ENCODE measurements at places on chromosomes 6 and 20.

DNA sequence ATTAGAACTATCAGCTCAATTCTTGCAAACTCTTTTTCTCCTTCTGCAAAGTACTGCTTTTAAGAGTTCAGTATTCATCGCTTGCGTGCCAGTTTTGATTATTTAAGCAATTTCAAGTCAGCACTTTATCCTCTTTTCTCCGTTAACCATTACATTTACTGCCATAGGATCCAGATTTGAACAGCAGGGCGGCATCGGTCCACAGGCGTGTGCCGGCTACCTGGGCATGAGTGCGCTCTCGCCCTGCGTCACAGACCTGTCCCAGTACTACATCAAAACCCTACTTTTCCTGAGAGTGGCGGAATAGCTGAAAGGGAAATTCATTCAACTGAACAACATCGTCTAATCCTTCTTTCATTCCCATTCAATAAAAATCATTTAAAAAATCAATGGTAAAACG, 53.4 kb downstream of the MYLK4 start:
- DNase-seq: no peak

GRCh38 chr20:54260116-54260515, 52.2 kb downstream of the PFDN4 start:
- DNase-seq: no peak

- no peak for DNase-seq
Observed at GRCh38 chr6:155377061-155377460, 62.8 kb upstream of the TFB1M start.

- DNase-seq: no peak
Observed at GRCh38 chr6:138206862-138207261, 11.4 kb downstream of the PBOV1 start.

- no peak for DNase-seq
Observed at GRCh38 chr6:53975941-53976615, 135.2 kb upstream of the MLIP start.

DNA sequence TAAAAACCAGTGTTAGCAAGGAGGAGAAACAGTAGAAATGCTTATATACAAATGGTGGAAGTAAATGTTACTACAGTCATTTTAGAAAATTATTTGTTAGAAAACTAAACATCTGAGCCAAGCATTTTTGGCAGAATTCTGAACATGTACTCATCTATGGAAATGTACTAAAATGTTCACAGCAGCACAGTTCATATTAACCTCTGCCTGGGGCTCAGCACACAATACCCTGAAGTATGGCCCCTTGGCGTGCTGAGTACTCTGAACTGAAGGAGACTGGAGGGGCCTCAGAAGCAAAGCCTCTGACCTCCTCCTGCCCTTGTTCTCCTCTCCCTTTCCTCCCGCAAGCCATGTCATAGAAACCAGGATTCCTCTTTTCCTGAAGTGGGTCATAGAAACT, 66.2 kb upstream of the RALGAPA2 start:
- DNase-seq: no peak

- DNase-seq: no peak
Observed at GRCh38 chr6:111447051-111447450, 36.0 kb downstream of the REV3L start.

DNA sequence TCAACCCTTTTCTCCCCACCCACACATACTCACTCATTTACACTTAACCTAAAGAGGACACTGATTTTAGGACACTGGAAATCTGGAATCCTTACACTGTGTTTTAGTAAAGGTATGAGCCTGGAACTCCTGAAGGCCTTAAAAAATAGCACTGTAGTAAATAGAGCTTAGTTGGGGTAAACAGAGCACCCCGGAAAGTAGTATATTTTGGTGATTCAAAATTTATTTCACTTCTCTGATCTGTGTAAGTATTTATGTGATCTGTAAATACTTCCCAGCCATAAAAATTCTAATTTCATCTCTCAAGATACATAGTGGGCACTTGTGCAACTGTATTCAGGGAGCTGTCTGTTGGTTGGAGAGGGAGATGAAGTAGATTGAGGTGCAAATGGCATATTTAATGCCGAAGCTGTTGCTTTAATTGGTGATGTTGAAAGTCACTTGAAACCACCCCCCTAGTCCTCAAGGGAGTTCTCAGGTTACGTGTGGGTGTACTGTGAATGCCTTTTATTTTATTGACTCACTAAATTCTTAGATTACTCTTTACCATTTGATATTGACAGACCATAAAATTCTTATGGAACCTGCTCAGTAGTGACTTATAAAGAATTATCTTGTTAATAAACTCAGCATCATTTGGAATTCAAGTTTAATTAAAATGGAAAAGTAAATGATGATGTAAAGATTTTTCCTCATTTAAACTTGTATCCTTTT, 154.9 kb downstream of the SOX4 start:
- no peak for DNase-seq

DNA sequence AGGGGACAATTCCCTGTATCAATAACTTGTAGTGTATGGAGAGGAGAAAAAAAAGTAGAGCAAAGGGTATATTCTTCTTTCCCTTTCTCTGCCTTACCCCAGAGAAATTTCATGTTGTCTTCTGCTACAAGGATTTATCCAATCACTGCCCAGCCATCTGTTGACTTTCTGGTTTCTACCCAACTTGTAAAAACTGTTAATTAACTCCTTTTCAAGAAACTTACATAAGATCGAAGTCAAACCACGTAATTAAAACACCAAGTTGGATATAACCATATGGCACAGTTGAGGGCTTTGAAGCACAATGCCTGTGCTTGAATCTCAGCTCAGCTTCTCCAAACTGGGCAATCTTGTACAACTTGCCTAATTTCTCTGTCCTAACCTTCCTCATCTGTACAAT, 99.5 kb downstream of the MAN1A1 start:
- DNase-seq: no peak

- no peak for DNase-seq
Observed at GRCh38 chr6:166500246-166500645, 86.2 kb downstream of the RAMACL start.

- DNase-seq: no peak
Observed at GRCh38 chr6:42269974-42270510, 52.4 kb upstream of the MRPS10 start.

DNA sequence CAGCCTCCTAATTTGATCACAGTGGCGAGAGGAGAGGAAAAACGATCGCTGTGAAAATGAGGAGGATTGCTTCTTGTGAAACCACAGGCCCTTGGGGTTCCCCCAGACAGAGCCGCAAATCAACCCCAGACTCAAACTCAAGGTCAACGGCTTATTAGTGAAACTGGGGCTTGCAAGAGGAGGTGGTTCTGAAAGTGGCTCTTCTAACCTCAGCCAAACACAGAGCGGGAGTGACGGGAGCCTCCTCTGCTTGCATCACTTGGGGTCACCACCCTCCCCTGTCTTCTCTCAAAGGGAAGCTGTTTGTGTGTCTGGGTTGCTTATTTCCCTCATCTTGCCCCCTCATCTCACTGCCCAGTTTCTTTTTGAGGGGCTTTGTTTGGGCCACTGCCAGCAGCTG, 28.7 kb downstream of the SAYSD1 start:
- no peak for DNase-seq

DNA sequence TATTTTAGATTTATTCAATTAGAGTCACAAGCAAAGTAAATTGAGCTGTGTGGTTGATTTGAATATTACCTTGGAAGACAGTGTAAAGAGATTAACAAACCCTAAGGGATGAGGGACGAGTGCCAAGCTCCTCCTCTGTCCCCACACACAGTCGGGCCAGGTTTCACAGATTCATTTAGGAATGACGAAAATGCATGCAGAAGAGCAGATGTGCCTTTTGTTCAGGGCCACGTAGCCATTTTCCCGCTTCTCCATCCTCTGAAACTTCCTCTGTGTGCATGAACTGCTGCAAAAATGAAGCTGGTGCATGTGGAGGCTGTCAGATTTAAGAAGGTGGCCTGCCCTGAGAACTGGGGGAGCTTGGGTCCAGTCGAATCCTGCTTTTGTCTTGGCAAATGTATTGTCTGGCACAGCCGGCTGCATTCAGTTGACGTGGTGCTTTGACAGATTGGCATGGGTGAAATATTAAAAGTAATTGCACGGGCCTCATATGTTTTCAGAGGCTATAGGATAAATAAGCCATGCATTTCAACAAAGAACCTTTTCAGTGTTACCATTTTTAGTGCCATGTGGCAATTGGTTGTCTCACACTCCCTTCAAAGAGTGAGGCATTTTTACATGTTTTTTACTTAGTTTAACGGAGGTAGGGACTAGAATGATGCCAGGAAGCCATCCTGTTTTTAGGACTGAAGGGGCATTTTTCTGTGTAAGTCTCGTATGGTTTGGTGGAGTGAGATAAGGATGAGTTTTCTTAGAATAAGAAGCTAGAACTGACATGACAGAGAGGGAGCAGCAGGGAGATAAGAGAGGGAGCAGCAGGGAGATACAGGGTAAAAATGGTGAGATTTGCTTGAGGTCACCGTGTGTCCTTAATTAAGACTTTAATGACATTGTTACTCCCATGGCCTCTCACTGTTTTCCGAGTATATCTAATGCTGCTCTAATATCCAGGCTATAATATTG, 361.1 kb downstream of the NRN1 start:
- no peak for DNase-seq

DNA sequence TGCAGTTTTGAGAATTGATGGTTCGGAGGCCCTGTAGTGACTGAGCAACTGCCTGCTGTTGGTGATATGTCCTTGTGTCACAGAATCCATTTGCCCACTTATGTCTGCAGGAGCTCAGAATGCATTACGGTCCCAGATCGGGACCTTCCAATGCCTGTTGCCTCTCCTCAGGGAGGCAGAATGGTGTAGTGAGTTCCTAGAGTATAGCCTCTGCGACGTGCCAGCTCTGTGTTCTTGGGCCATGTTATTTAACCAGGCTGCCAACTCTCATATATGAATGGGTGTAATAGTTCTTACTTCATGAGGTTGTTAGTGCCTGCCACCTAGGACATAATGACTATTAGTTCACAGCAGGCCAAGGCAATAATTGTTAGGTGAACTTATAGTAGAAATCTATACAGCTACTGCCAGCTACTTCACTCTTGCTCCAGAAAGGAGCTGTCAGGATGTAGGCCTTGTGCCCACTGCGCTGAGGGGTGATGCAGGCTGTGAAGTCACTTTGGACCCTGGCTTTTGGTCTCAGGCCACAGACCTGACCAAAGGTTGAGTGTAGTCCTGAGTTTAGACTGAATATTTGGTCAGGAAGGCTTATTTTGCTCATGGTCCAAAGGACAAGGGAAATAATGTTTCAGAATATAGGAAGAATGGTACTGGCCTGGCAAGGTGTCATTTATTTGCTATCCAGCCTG, 82.1 kb downstream of the ASXL1 start:
- DNase-seq: no peak

GRCh38 chr6:47967843-47968242, 143.2 kb downstream of the PTCHD4 start:
- no peak for DNase-seq

GRCh38 chr6:4368649-4369048, 233.3 kb upstream of the ECI2 start:
- no peak for DNase-seq

- DNase-seq: no peak
Observed at GRCh38 chr20:38115205-38115604, 49.9 kb downstream of the TGM2 start.

GRCh38 chr6:26500102-26500501, at the start of gene BTN1A1:
Gene BTN1A1 (plus strand): TSS chr6:26500303. CDS start chr6:26501287, 984 bp downstream.
- DNase-seq: no peak

DNA sequence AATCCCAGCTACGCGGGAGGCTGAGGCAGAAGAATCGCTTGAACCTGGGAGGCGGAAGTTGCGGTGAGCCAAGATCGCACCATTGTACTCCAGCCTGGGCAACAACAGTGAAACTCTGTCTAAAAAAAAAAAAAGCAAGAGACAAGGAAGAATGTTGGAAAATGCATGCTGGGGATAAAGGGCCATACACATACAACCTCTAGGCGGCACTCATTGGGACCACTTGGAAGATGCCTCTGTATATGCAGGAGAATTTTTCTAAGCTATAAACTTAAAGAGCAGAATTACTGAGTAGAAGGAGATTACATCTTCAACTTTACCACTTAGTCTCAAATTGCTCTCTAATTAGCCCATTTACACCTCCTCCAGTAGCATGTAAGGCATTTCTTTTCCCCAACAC, 42.8 kb downstream of the ZBTB9 start:
- DNase-seq: no peak

All from AML-193 (cell line).